Placental epithelial cell (primary cell): ENCODE measurements at places on chromosomes 11 and 22. TPM values are rescaled to one million over a fixed set of nuclear protein-coding genes. Genes with fewer than 3 reads are reported as not detected.

The RIN1 gene
- total RNA-seq, result 31.7 and 40.4 TPM in 2 replicates

The SYT8 gene
- 0.39 and 1.3 TPM in 2 replicates for total RNA-seq

The OR52H1 gene
- total RNA-seq, result 0.76 and 0.79 TPM in 2 replicates

The GRIA4 gene
- not detected in 2 replicates for total RNA-seq

The MS4A15 gene
- total RNA-seq, result not detected in 2 replicates

The OR52N4 gene
- 0.39 TPM in 1 of 2 replicates, not detected in the other for total RNA-seq

The SCGB1D2 gene
- not detected in 2 replicates for total RNA-seq

The LIF gene
- 0.22 TPM in 1 of 2 replicates, not detected in the other for total RNA-seq

The CD44 gene
- total RNA-seq, result 13.3 and 33.4 TPM in 2 replicates

The C11orf52 gene
- total RNA-seq, result 2.7 and 8.1 TPM in 2 replicates

The APOBEC3B gene
- 1.2 and 1.6 TPM in 2 replicates for total RNA-seq

The TEX12 gene
- total RNA-seq, result 0.11 TPM in 1 of 2 replicates, not detected in the other

The TMEM86A gene
- total RNA-seq, result 1.3 and 2.7 TPM in 2 replicates

The NCF4 gene
- 0.65 and 3.5 TPM in 2 replicates for total RNA-seq

The PLAAT4 gene
- 0.39 TPM in 1 of 2 replicates, not detected in the other for total RNA-seq

The UPK3A gene
- not detected in 2 replicates for total RNA-seq

The H19 gene
- total RNA-seq, result 9,156 and 32,797 TPM in 2 replicates

The POU2AF1 gene
- not detected in 2 replicates for total RNA-seq

The CHST1 gene
- total RNA-seq, result not detected in 2 replicates

The OR4D5 gene
- not detected in 2 replicates for total RNA-seq

The SEPTIN3 gene
- under 0.01 TPM in 1 of 2 replicates, not detected in the other for total RNA-seq

The KCNA4 gene
- total RNA-seq, result not detected in 2 replicates

The LRP4 gene
- 0.43 and 1.6 TPM in 2 replicates for total RNA-seq

The ART1 gene
- total RNA-seq, result not detected in 2 replicates

The FAM111B gene
- total RNA-seq, result 2.2 and 5.9 TPM in 2 replicates

The TEX54 gene
- not detected in 2 replicates for total RNA-seq

The TMEM138 gene
- total RNA-seq, result 13.0 and 15.4 TPM in 2 replicates

The OR5B21 gene
- total RNA-seq, result not detected in 2 replicates

The TRAF6 gene
- 17.3 and 23.1 TPM in 2 replicates for total RNA-seq

The TRIM22 gene
- total RNA-seq, result 5.9 and 10.8 TPM in 2 replicates

The INSC gene
- 0.79 TPM in 1 of 2 replicates, not detected in the other for total RNA-seq

The APOL3 gene
- under 0.01 TPM in 1 of 2 replicates, not detected in the other for total RNA-seq

The POLR2F gene
- 28.8 and 31.0 TPM in 2 replicates for total RNA-seq

The DPP3 gene
- total RNA-seq, result 53.0 and 79.3 TPM in 2 replicates

The FEN1 gene
- 13.0 and 14.6 TPM in 2 replicates for total RNA-seq

The IRF7 gene
- total RNA-seq, result 5.1 and 8.0 TPM in 2 replicates

The C2CD2L gene
- 2.4 and 4.6 TPM in 2 replicates for total RNA-seq

The P2RX6 gene
- not detected in 2 replicates for total RNA-seq

The CYTH4 gene
- not detected in 2 replicates for total RNA-seq

The NCR3LG1 gene
- total RNA-seq, result 0.39 and 1.4 TPM in 2 replicates

The SYT7 gene
- 0.22 and 0.39 TPM in 2 replicates for total RNA-seq
